Stimulated activated CD4-positive, alpha-beta T cell treated with anti-CD3 and anti-CD28 coated beads, Interleukin-15, amount 100 ng/mL, for 1 hour (primary cell): ENCODE measurements at places on chromosomes 3 and 15.

DNA sequence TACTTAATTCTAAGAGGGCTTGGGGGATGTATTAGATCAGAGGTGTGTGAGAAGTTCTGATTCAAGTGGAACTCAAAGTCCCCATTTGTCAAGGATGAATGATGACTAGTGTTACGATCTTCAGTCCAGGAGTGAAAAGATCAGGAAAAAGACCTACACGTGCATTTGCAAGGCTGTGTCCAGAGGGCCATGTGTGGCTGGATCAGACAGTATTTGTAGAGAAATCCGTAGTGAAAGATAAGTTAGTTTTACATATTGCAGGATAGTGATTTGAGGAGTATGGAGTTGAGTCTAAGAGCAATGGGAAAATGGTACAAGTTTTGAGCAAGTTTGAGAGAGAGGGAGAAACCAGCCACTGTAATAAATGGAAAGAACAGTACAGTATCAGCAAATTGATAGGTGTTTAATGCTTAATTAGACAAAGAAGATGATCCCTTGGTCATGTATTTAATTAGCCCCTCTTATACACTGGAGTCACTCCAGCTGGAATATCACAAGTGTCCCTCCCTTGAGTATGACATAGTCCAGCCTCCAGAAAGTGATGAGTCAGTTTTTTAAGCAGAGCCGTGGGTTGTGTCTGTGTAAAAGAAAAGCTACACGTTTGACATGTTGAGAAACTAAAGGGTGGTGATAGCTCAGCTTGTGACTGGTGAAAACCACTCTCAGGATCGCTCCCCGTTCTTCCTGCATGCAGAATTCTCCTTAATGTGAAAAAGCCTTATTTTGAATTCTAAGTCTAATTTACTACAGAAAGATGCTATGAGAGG is 348.8 kb downstream of the ROBO1 start:
- no peak for DNase-seq

DNA sequence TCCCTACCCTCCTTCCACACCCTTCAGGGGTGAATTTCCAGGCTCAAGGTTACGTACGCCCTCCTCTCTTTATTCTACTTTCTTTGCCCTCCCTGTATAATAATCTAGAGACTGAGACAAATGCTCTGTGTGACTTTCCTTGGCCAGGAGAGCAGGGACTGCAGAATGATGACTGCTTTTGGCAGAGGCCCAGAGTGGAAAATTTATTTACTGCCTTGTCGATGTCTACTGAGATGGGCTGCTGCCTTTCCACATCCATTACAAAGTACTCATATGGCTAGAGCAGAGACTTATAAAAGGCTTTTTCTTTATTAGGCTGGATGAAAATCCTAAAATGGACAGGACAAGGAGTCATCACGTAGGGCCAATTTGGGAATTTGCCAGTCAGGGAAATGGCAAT is 576.2 kb downstream of the TUSC7 start:
- no peak for DNase-seq

DNA sequence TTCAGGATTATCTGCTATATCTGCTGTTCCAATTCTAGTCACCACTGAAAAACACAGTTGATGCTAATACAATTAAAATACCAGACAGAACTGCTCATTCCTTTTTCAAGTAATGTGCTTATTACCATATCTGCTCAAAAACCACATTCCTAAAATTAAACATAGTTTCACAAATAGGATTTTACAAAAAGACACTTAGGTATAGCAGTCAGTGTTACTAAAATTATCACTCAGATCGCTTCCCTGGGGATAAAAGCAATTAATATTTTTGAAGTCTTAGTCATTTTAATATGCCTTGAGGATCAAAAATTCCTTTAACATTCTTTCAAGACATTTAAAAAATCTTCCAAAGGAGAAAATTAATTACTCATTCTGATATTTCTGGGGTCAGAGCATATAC is 71.5 kb downstream of the RAD18 start:
- DNase-seq = no peak

DNA sequence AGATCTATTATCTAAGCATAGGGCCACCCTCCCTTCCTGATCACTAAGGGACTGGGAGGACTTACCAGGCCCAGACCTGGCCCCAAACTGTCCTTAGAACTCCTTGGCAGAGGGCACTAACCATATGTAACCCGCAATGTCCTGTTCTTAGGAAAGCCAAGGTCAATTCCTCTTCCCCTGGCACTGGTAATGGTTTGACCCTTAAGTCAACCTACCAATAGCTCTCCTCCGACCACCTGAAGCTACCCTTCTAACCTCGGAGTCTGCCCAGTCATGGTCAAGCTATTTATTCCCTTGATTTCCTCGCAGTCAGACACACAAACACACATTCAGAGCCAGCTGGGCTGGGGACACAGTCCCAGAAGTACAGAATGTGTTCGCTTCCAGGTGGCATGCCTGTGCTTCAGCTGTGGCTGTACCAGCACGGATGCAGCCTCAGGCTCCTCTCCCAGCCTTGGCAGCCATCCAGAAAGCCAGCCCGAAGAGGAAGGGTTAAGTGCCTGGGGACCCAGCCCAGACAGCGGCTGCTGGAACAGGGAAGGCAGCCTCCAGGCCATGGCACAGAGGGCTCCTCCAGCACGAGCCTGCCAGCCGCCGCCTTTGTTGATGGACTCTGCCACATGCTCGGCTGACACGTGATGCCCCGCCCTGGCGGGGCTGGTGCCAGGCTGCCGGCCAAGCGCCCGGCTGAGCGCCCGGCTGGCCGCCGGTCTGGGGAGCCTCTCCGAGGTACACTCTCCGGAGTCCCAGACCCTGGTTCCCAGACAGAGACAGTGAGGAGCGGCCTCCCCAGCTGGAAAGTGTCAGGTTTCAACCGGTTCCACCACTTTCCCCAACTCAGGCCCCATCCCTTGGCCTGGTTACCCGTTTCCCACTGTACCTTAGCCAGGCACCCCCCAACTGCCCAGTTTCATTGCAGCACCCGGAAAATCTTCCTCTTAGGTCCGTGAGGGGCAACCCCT is 5.5 kb downstream of the BMF start:
- DNase-seq = no peak

GRCh38 chr15:78951841-78952238 is 7.0 kb upstream of the CTSH start:
- DNase-seq = no peak
